WTC11 (cell line): ENCODE measurements at places on chromosomes 1 and 21. TPM values are rescaled to one million over a fixed set of nuclear protein-coding genes. Genes with fewer than 3 reads are reported as not detected.

GRCh38 chr1:39525366-39526165, 34.1 kb downstream of the BMP8A start:
- peaks cover 3% of the 10 kb centered on the region; the same call in 1 of the 2 replicates for H3K27me3 ChIP-seq
- H3K4me3 ChIP-seq: no peak overlapping the region
- no peaks in the 10 kb centered on the region for H3K36me3 ChIP-seq
- H3K27ac ChIP-seq: no peak overlapping the region
- DNase-seq: no peak
- no peaks in the 10 kb centered on the region for H3K4me1 ChIP-seq

DNA sequence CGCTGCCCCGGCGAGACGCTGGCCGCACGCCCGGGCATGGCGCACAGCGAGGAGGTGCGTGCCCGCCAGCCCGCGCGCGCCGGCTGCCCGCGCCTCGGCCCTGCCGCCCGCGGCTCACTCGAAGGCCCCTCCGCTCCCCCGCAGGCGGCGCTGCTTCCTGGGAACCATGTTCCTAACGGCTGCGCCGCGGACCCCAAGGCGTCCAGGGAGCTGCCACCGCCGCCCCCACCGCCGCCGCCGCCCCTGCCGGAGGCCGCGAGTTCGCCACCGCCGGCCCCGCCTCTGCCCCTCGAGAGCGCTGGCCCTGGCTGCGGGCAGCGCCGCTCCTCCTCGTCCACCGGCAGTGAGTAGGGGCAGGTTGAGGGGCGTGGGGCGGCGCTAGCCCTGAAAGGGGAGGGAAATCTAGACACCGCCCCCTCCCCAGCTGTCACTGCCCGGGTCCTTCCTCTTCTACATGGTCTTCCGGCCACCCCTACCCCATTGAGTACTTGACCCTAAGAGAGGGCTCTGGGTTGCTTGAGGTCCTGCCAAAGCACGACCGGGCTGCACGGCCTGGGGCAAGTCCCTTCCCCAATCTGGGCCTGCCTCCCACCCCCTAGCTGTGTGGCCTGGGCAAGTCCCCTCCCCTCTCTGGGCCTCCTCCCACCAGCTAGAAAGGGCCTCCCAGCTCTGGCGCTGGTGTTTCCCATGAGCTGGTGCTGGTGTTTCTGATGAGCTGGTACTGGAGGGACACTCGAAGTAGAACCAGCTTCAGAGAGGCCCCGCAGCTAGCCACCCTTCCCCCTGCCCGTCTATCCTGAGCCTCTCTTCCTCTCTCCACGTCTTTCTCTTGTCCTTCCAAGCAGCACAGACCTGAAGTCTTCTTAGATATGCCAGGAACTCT, 17.0 kb downstream of the TNFRSF25 start:
- peak overlapping the region; percentile 67 for H3K4me3 ChIP-seq
- H3K36me3 ChIP-seq: peaks cover 2% of the 10 kb centered on the region; the same call in 1 of the 2 replicates
- peaks cover 31% of the 10 kb centered on the region for H3K4me1 ChIP-seq
- H3K27me3 ChIP-seq: no peaks in the 10 kb centered on the region; the same call in 1 of the 2 replicates
- DNase-seq: peak; percentile 73
- H3K27ac ChIP-seq: 0 out of 2 replicates have a peak overlapping the region, but pooled peaks have one; percentile 48

The IPP gene
- total RNA-seq: 6.3 to 8.3 TPM (median 7.4 TPM) in 3 replicates

The HES3 gene
- 74.7 to 78.7 TPM (median 78.3 TPM) in 3 replicates for total RNA-seq

DNA sequence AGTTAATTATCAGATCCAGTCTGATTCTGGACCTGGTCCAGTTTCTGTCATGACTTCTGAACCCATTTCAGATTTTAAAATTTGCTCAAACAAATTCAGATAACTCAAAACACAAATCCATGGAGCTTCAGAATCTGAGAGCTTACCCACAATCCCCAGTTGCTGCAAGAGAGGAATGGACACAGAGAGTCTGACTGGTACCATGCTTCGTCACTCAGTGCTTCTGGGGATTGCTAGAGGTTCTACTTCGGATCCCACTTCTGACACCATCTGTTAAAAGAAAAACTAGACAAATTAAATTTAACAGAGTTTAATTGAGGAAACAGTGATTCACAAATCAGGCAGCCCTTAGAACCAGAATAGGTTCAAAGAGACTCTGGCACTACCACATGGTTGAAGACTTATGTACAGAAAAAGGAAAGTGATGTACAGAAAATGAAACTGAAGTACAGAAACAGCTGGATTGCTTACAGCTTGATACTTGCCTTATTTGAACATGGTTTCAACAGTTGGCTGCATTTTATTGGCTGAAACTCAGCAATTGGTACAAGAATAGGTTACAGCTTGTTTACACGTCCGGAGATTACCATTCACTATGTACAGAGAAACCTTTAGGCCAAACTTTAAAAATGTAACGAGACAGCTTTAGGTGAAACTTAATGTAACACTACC, 60.7 kb upstream of the TEKT2 start:
- H3K27ac ChIP-seq: no peak overlapping the region
- DNase-seq: no peak
- no peaks in the 10 kb centered on the region for H3K27me3 ChIP-seq
- H3K36me3 ChIP-seq: peaks cover 27% of the 10 kb centered on the region
- no peak overlapping the region for H3K4me3 ChIP-seq
- no peaks in the 10 kb centered on the region for H3K4me1 ChIP-seq

GRCh38 chr1:4086085-4086850, 186.2 kb upstream of the C1orf174 start:
- no peak overlapping the region for H3K27ac ChIP-seq
- DNase-seq: no peak
- peaks cover 26% of the 10 kb centered on the region for H3K27me3 ChIP-seq
- peaks cover 77% of the 10 kb centered on the region for H3K36me3 ChIP-seq

The ZNF687 gene
- 54.1 to 56.8 TPM (median 55.1 TPM) in 3 replicates for total RNA-seq

DNA sequence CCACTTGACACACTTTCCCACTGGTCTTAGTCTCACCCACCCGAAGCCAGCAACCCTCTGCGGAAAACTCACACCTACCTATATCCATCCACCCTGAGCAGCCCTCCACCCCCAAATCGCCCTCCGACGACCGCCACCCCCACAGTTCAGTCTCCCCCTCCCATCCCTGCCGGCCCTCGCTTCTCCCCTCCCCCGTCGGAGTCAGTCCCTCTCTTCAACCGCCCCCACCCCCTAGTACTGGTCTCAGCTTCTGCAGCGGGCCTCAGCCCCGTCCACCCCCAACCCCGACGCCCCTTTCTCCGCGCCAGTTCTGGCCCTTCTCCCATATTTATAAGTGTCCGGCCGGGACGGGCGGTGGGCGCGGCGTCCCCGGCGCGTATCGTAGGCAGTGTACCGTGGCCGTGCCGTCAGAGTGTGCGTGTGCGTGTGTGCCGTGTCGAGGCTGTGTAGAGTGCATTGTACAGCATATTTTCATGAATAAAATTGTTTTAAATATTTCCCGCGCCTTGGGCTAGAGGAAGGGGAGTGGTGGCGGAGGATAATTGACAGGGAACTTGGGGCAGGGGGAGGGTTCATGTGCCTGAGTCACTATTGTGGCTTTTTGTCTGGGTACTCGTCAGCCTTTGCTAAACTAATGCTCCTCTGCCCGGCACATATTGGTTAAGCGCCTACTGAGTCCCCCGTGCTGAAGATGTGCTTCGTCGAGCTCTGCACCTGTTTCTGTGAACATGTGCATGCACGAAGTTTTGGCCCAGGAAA, 22.0 kb downstream of the FOXO6 start:
- H3K27ac ChIP-seq: no peak overlapping the region
- DNase-seq: no peak
- peaks cover 57% of the 10 kb centered on the region for H3K27me3 ChIP-seq
- peaks cover 52% of the 10 kb centered on the region for H3K4me1 ChIP-seq
- H3K36me3 ChIP-seq: no peaks in the 10 kb centered on the region

The HTR6 gene
- total RNA-seq: 0.71 to 1.2 TPM (median 0.90 TPM) in 3 replicates

DNA sequence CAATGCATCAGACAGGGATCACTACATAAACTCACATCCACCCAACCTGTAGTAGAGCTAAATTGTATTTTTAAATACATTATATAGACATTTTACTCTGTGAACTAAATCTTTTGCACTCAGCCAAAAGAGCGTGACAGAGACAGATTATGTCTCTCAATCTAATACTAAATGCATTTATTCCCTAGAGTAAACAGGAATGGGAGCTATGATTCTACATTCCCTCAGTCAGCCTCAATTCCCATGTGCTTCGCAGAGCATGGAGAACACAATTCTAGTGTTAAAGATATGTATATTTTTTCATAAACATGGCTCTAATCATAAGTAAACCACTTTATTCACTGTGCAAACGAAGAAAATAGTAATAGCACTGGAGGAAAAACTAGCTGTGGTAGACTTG, 16.5 kb downstream of the PIGK start:
- H3K4me3 ChIP-seq: no peak overlapping the region
- no peaks in the 10 kb centered on the region for H3K4me1 ChIP-seq

DNA sequence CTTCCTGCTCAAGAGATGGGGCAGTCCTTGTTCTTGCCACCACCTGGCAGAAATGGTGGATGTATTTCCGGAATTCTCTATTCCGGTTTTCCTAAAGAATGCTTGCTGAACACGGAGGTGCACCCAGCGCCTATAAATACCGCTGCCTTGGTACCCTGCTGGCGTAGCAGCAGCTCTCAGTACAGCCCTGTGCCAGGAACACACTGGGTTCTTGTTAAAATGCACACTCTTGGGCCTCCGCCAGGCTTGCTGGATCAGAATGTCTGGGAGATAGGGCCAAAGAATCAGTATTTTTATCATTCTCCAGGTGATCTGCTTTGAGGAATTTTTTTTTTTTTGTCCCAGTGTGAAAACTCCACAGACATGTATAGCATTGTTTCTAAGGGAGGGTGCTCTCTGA, 54.2 kb downstream of the IGSF5 start:
- H3K27me3 ChIP-seq: no peaks in the 10 kb centered on the region
- peaks cover 28% of the 10 kb centered on the region for H3K36me3 ChIP-seq
- no peak overlapping the region for H3K27ac ChIP-seq
- peaks cover 5% of the 10 kb centered on the region; the same call in 1 of the 2 replicates for H3K4me1 ChIP-seq
- DNase-seq: no peak

The KRTAP12-2 gene
- total RNA-seq: 0.25 TPM in 1 of 3 replicates, not detected in the others

The FCAMR gene
- not detected in 3 replicates for total RNA-seq

GRCh38 chr1:226429858-226430715, 22.2 kb upstream of the PARP1 start:
- H3K27ac ChIP-seq: no peak overlapping the region
- H3K27me3 ChIP-seq: no peaks in the 10 kb centered on the region; the same call in 1 of the 2 replicates
- peaks cover 10% of the 10 kb centered on the region for H3K4me1 ChIP-seq
- no peaks in the 10 kb centered on the region for H3K36me3 ChIP-seq
- no peak for DNase-seq
- no peak overlapping the region for H3K4me3 ChIP-seq

DNA sequence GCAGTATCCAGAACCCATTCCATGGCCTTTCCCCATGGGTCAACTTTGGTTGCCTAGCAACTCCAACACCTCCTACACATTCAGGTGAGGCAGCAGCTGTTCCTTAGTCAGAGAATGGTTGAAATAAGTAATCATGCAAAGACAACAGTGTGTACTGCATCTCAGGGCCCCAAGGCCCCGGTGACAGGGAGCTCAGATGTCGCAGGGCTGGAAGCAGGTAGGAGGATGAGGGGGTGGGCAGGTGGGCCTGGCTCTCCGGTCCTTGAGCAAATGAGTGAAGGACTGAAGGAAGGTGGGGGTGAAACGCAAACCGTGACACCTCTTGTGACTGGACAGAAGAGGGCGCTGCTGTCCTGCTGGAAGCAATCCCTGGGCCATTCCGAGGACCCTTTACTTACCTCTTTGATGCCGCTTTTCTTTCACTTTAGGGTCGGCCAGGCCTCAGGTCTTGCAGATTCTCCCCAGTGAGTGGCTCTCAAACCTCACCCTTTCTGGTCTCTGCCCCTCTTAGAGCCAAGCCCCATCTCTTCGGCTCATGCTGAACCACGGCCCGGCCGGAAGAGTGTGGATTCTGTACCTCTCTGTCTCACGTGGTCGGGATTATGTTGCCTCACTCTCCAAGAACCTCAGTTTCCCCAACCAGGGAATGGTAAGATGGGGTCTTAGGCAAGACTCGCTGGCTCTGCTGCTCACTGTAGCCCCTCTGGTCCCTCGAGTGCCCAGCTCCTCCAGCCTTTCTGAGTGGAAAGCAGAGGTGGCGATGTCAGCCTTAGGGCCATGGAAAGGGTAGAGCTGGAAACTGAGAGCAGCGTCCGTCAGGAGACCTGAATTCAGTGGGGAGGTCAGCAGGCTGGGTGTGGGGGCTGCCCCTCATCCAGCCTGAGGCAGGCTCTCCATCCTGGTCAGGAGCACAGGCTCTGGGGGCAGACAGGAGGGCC, 5.6 kb upstream of the KCNA10 start:
- H3K27me3 ChIP-seq: peaks cover 4% of the 10 kb centered on the region
- peak; percentile 81 for DNase-seq

- H3K4me3 ChIP-seq: no peak overlapping the region
- no peak overlapping the region for H3K27ac ChIP-seq
- no peak for DNase-seq
These were observed 346.6 kb downstream of the RPS6KC1 start for GRCh38 chr1:213397638-213398037.

GRCh38 chr1:32753532-32754316, 51.2 kb upstream of the SYNC start:
- peak; percentile 89 for DNase-seq
- H3K4me1 ChIP-seq: peaks cover 45% of the 10 kb centered on the region
- H3K27ac ChIP-seq: peak overlapping the region; percentile 92
- no peaks in the 10 kb centered on the region for H3K36me3 ChIP-seq
- peak overlapping the region; percentile 92 for H3K4me3 ChIP-seq

The CTSS gene
- total RNA-seq: 0.66 to 1.1 TPM (median 0.71 TPM) in 3 replicates

DNA sequence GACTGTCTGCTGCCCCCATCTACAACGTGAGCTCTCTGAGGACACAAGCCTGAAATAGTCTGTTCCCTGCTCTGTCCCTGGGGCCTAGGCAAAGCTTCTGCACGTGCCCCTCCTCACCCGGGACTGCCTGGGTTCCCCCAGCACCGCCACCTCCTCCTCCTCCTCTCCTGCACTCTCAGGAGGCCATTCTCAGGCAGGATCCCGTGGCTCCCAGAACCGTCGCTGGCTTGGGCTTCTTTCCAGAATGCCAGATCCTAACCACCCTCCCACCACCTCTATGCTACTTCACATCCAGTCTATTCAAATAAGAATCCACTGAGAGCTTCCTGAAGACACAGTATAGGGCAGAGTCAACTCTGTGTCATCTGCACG, 11.2 kb downstream of the NPHP4 start:
- peaks cover 21% of the 10 kb centered on the region for H3K36me3 ChIP-seq
- H3K4me1 ChIP-seq: peaks cover 15% of the 10 kb centered on the region
- no peak for DNase-seq
- H3K4me3 ChIP-seq: peak overlapping the region; percentile 57
- H3K27me3 ChIP-seq: no peaks in the 10 kb centered on the region

GRCh38 chr1:119254067-119254720, 113.7 kb upstream of the WARS2 start:
- H3K4me1 ChIP-seq: no peaks in the 10 kb centered on the region
- no peak overlapping the region for H3K4me3 ChIP-seq
- H3K36me3 ChIP-seq: peaks cover 6% of the 10 kb centered on the region
- H3K27ac ChIP-seq: no peak overlapping the region

- no peaks in the 10 kb centered on the region for H3K36me3 ChIP-seq
- no peak for DNase-seq
- no peak overlapping the region for H3K4me3 ChIP-seq
- H3K4me1 ChIP-seq: no peaks in the 10 kb centered on the region
- H3K27ac ChIP-seq: no peak overlapping the region
These were observed 51.3 kb downstream of the MAP10 start for GRCh38 chr1:232856541-232856940.

The LCK gene
- 51.0 to 60.5 TPM (median 57.0 TPM) in 3 replicates for total RNA-seq

The LIN28A gene
- total RNA-seq: 1,150 to 1,251 TPM (median 1,185 TPM) in 3 replicates
